ENCODE measurements at places on chromosomes 2 and 18.
A peak's percentile ranks its signal among the peaks of the same experiment; 100 is the strongest.

DNA sequence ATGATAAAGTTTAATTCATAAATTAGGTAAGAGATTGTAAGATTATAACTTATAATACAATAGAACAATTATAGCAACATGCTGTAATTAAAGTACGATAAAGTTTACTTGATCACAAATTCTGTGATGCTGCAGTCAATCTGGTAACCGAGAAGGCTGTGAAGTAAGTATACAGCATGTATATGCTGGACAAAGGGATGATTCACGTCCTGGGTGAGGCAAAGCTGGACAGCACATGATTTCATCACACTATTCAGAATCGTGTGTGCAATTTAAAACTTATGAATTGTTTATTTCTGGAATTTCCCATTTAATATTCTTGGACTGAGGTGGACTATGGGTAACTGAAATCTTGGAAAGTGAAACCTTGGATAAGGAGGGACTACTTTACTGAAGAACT is 522.2 kb upstream of the CNTNAP5 start:
- DNase-seq: no peak

DNA sequence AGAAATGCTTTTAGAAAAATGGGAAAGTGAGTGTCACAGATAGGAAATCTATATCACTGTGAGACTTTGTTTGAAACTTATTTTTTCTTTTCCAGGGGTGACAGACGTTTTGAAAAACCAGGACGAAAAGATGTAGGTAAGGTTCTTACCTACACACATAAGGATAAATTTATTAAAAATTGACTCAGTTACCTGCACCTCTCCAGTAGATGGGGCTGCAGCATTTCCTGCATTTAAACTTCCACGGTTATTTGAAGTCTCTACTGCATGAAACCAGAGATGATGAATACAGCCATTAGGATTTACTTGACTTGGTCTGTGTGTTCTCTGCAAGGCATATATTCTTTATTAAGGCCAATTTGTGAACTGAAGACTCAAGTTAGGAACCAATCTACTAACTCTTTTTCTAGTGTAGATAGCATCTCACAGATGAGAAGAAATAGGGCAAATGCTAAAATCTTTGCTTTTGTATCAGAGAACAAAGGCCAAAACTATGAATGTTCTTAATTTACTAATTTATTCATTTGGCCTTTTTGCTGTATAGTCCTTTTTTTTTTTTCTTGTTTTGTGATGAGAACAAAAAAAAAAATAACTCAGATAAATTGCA is 15.0 kb downstream of the KCNJ13 start:
- peak; percentile 6 for DNase-seq

DNA sequence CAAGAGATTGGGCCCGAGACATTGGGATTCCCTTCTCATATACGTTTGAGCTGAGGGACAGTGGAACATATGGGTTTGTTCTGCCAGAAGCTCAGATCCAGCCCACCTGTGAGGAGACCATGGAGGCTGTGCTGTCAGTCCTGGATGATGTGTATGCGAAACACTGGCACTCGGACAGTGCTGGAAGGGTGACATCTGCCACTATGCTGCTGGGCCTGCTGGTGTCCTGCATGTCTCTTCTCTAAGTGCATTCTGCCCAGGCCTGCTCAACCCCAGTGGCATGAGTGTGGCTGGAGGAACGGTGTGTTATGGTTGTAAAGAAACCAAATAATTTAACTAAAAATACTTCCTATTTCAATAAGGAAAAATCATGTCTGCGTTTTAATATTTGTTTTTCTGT is 29.9 kb downstream of the CPO start:
- DNase-seq: no peak

DNA sequence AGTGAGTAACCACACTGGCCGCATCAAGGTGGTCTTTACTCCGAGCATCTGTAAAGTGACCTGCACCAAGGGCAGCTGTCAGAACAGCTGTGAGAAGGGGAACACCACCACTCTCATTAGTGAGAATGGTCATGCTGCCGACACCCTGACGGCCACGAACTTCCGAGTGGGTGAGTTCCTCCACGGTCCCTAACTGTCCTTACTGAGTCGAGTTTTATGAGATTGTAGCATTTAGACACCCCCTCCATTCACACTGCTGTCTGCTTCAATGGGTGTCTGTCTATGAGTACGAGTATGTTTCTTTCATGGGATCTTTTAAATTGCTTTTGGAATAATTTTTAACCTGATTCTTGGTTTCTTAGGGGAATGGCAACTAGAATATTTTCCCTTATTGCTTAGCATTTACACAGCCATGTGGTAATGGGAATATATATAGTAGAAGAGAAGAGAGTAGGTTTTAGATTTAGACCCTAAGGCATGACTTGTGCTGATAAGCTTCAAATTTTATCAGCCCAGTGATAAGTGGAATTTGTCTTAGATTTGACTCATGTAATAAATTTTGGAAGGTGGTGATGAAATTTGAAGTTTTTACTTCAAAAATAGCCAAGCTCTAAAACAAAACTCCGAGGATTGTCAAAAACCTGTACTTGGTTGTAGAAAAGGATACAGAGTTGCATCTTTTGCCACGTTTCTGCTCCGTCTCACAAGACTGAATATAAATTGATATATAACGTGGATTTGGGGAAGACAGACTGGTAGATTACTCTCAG is 188.2 kb downstream of the LTBP1 start:
- no peak for DNase-seq

DNA sequence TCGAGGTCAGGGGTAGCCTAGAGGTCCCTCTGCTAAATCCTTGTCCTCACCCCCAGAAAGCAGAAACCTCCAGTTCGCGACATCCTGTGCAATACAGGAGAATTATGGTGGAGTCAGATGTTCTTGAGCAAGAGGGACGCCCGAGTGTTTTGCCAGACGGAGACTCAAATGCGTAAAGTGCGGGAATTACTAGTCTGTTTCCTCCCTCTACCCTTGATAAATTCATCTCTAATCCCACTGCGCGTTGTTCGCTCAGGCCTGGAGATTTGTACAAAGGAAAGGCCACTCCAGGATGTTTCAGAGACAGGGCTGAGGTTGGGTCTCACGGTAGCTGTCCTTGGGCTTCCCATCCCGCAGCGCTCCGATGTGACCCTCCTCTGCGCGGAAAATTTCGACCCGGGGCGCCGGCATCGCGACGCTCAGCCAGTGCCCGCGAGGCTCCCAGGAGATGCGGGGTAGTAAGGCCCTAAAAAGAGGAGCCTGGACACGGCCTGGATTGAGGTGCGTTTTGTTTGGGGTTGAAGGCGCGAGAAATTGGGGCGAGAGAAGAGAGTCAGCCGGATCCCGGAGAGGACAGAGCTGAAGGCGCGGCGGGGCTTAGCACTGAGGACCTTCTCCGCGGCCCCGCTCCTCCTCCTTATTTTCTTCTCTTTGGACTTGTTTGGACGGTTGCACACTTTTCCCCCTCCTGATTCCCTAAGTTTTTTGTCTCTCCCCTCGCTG is 2.6 kb upstream of the NEUROD1 start:
- no peak for DNase-seq

DNA sequence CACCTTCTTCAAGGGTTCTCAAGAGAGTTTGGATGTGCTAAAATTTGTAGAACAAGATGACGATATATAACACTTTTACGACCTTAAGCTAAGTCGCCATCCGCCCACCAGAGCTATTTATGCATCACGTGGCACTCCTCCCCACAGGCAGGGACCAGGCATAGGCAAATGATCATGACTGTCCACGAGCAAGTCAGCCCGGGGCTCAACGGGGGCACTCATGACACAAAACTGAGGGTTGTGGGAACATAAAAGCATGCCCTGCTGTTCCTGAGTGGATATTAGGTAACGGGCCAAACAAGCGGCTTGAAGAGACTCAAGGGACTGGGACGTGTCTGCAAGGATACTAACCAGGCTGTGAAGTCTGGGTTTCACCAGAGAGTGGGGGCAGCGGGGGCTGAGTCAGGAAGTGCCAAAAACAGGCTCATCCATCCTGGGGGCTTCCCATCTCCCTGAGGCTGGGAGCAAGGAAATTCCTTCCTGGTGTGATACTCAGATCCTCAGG is 58.1 kb downstream of the FAM178B start:
- DNase-seq: no peak

- no peak for DNase-seq
These were observed 188.1 kb upstream of the FANCL start for GRCh38 chr2:58429014-58429875.

DNA sequence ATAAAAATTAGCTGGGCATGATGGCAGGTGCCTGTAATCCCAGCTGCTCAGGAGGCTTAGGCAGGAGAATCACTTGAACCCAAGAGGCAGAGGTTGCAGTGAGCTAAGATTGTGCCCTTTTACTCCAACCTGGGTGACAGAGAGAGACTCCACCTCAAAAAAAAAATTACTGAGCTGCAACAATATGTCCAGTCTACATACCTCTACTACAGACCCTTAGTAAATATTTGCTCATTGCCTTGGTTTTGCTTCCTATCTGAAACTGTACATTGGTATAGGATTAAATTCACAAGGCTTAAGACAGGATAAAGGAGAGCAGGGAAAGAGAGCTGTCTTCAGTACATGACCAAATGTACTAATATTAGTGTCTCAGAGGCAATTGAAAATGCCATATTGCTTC is 8.1 kb upstream of the MGAT4A start:
- DNase-seq: no peak

DNA sequence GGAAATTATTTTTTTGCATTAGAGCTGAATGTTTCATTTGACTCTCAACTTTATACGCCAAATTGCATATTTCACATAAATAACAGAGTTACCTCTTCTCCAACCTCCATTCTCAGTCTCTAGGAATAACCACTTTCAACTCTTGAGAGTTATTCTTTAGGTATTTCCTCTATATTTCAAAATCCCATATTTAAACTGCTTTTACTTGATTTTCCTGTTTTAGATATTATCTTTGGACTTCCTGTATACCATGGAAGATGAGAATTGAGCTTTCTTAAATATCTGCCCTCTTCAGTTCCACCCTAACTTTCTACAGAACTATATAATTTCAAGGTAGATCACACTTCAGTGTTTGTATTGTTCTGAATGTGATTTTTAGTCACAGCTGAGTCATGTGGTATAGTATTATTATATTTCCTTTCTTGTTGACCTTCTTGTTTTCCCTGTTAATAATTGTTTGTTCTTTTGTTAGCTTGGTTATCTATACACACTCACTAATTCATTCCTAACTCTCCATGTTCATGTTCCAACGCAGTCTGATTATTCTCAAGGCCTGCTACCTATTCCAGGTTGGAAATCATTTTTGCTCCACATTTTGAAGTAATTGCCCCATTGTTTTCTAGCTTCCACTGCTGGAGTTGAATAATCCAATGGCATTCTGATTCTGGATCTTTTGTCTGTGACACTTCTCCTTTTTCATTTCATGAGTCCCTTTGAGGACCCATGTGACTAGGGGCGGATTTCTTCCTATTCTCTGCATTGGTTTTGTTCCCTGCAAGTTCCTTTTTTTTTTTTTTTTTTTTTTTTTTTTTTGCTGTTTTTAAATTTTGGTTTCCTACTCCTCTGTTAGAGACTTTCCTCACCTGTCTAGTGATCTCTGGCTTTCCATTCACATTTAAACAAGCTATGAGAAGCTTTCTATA is 156.8 kb upstream of the RBMS1 start:
- DNase-seq: no peak

GRCh38 chr2:56030062-56030461 is 106.5 kb upstream of the EFEMP1 start:
- DNase-seq: no peak
